Effector memory CD4-positive, alpha-beta T cell (primary cell): ENCODE measurements at places on chromosomes 6 and 20.

GRCh38 chr6:92130944-92131343 lies 1288.4 kb downstream of the EPHA7 start:
- DNase-seq, result no peak

GRCh38 chr6:356828-357251 lies 34.7 kb upstream of the IRF4 start:
- no peak for DNase-seq

DNA sequence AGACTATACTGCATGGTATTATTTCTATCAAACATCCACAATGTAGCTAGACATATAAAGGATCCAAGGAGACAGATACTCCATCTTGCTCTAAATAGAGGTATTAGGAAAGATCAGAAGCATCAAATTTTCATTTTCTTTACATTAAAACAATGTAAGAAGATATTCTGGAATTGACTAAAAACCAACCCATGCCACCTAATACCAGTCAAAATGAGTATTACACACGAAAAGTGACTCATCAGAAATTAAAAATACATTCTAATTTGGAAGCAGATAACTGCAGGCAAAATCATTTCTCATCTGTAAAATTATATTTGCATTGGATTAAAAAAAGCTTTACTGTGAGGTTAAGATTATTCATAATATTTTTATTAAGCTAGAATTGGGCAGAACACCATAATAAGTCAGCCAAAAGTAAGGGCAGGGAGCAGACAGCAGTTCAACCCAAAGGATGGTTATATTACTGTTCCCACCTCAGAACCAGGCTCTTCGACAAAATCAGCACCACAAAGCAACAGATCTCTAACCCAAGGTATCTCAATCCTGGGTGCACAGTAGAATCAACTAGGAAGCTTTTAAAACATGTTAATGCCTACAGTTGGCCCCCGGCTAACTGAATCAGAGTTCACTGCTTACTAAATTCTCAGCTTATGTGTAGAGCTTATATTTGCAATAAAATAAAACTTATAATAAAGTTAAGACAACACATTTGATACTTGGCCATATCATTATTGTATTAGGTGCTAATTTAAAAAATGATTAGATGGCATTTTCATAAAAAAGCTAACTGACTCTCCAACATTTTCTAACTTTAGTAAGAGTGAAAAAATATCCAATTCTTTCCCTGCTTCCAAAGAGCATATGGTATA lies 35.2 kb downstream of the SAMD3 start:
- no peak for DNase-seq

GRCh38 chr6:85971238-85971637 lies 328.6 kb upstream of the SYNCRIP start:
- DNase-seq, result no peak

DNA sequence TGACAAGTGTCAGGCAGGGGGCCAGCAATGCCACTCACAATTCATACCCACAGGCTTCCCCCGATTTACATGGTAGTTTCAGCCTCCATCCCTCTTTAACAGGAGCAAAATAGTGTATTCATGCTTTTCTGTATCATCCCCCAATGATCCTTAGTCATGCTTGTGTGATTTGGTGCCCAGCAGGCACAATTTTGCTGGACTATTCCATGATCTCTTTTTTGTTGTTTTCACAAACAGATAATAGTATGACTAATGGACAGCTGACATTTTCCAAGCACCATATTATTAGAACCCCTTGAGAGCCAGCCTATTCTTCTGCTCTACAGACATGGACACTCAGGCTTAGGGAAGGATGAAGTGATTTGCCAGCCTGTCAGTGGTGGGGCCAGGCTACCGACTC lies 128.2 kb upstream of the RIPOR2 start:
- DNase-seq, result no peak

DNA sequence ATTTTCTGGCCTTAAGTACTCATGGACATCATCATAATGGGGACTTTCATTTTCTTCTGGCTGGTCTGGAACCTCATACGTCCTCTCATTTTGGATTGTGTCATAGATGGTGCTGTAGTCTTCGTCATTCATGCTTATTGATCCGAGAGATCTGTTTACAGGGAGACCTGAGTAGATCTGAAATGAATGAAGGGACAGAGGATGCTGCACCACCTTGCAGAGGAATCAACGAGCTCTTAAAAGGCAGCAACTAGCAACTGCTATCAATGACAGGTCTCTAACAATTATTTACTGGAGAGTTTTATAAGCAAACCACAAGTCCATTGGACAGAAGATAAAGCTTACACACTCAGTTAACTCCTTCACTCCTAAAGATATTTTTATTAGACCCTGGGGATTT lies 49.7 kb upstream of the ENPP4 start:
- no peak for DNase-seq

DNA sequence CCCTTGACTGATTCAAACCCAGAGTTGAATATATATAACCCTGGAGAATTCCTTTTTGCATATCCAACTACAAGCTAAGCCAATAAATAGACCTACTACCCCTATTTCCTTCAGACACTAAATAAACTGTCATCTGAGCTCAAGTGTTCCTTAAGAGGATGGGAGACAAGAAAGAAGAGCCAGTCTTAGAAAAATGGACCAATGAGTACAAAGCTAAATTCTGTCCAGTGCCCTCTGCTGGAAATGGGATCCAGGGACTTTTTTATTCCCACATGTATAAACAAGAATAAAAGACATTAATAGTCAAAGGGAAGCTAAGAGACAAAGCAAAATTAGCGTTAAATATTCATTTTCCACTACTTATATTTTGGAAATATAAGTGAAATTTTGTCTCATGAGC lies 4.8 kb downstream of the PPP1R10 start:
- DNase-seq, result no peak

- DNase-seq, result no peak
These were observed 5.3 kb downstream of the SFTA2 start for GRCh38 chr6:30926644-30927043.

- DNase-seq, result no peak
These were observed 267.2 kb upstream of the ECI2 start for GRCh38 chr6:4402477-4402976.

- no peak for DNase-seq
These were observed 112.1 kb upstream of the TMEM170B start for GRCh38 chr6:11425431-11425871.

DNA sequence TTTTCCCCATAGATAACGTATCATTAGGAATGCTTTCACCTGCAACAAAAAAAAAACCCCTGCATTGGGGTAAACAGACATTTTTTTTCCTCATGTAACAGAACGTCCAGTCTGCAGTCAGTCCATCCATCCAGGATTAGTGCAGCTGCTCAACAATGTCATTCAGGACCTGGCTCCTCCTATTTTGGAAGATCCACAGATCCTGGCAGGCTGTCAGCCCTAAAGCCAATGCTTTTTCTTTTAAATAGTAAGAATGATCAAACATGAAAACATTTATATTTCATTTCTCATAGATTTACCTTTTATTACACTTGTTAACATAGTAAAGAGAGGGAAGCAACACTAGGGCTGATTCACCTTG lies 116.5 kb upstream of the CCDC28A start:
- no peak for DNase-seq

GRCh38 chr6:159955945-159956361 lies 12.9 kb upstream of the IGF2R start:
- DNase-seq, result no peak

DNA sequence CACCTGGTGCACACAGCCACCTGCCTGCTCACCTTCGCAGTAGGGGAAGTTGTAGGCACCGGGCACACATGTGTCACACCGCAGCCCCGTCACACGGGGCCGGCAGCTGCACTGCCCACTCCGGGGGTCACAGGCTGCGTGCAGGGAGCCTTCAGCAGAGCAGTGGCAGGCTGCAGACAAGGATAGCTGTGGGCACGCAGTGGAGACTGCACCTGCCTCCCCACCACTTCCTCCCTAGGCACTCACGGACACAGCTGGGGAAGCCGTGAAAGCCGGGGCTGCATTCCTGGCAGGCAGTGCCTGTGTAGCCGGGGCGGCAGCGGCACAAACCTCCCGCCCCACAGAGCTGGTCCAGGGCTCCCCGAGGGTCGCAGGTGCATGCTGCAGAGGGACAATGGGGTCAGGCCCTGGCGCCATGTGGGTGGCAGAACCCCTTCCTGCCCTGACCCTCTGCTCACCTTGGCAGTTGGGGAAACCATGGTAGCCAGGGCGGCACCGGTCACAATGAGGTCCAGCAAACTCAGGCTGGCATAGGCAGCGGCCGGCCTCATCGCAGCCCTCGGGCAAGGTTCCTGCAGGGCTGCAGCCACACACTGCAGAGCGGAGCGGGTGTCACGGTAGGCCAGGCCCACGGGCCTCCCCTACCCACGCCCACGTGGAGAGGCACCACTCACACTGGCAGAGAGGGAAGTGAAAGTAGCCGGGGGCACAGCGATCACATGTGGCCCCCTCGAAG lies 29.4 kb downstream of the LAMA5 start:
- DNase-seq, result no peak

DNA sequence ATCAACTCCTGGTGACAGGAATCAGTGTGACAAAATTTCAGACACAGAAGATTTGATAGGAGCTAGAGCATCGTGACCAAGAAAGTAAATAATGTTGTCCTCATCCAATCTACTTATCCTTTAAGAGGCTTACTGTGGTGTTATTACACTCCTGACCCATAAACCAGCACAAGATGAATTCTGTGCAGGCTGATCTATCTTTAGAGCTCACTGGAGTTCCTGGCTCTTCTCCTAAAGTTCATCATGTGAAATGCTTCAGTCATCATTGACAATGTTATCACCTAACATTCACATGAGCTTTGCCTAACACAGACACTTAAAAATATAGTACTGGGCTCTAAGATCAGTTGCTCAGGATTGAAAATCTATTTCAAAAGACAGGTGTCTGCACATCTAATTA lies 271.0 kb upstream of the HSF2 start:
- no peak for DNase-seq

GRCh38 chr6:21508753-21509152 lies 84.8 kb upstream of the SOX4 start:
- no peak for DNase-seq

GRCh38 chr6:137230547-137230946 lies 11.4 kb upstream of the IFNGR1 start:
- no peak for DNase-seq

GRCh38 chr6:138588805-138589434 lies 89.6 kb upstream of the NHSL1 start:
- DNase-seq, result peak; percentile 6

- DNase-seq, result no peak
These were observed 21.2 kb downstream of the SNPH start for GRCh38 chr20:1287306-1287705.

DNA sequence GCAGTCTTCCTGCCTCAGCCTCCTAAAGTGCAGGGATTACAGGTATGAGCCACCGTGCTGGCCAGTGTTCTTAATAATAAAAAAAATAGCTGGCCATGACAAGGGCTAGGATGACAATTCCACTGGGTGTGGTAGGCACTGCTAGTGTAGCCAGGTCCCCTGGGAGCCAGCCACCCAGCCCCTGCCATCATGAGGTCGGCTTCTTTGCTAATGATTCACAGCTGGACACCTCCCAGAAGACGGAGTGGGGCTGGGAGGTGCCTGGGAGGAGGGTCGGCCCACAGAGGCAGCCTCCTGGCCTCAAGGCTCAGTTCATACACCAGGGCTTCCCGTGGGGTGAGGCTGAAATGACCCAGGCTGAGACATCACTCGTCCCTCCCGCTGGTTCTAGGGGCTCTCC lies 230.4 kb downstream of the TAF4 start:
- DNase-seq, result no peak

- DNase-seq, result no peak
These were observed 52.9 kb downstream of the NEDD9 start for GRCh38 chr6:11179419-11180202.

GRCh38 chr6:98946879-98947410 lies 801 bp downstream of the FBXL4 start:
- no peak for DNase-seq

GRCh38 chr20:60035486-60035885 lies 77.3 kb downstream of the CDH26 start:
- DNase-seq, result no peak

- DNase-seq, result no peak
These were observed 48.1 kb upstream of the TULP4 start for GRCh38 chr6:158264180-158264579.

- DNase-seq, result no peak
These were observed 63.7 kb downstream of the MKKS start for GRCh38 chr20:10370091-10370887.

- DNase-seq, result no peak
These were observed 32.3 kb downstream of the SNHG17 start for GRCh38 chr20:38402816-38403215.

GRCh38 chr20:38426006-38426897 lies 8.9 kb downstream of the SNHG17 start:
- no peak for DNase-seq

- no peak for DNase-seq
These were observed 17.0 kb upstream of the SNX3 start for GRCh38 chr6:108277831-108278230.

DNA sequence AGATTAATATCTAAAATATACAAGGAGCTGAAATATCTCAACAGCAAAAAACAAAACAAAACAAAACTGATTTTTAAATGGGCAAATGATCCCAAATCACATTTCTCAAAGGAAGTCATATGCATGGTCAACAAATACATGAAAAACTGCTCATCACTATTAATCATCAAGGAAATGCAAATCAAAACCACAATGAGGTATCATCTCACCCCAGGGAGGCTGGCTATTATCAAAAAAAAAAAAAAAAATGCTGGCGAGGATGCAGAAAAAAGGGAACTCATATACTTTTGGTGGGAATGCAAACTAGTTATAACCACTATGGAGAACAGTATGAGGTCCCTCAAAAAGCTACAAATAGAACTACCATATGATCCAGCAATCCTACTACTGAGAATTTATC lies 34.6 kb downstream of the REPS1 start:
- no peak for DNase-seq

DNA sequence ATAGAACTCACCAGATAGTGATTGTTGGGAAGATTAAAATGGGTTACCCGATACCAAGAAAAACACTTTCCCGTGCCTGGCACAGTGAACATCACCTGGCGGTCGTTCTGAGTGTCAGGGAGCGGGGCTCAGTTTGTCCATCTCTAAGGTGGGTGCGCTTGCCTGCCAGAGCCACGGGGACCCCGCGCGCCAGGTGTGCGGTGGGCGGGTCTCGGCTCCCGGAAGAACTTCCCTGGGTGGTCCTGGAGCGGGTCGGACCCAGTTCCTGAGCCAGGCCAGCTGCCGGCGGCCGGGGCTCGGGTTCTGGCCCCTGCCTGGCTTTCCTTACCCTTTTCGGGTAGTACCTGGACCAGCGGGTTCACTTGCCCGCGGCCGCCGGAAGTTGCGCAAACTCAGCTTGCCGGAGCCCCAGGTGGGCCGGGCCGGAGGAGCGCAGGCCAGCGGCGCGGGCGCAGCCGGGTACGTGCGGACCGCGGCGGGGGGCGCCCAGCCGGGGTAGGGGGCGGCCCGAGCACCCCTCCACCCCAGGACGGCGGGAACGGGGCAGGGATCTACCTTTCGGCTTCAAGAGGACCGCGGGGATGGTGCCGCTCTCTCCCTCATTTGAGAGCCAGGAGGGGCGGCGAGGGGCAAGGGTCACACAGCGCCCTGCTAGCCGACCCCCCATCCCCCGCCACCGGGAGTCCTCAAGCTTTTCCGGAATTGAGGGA lies 7.5 kb downstream of the FAM110A start:
- DNase-seq, result no peak

GRCh38 chr6:41626917-41627316 lies 11.4 kb upstream of the MDFI start:
- no peak for DNase-seq
